ENCODE measurements at places on chromosomes 2 and 18.

DNA sequence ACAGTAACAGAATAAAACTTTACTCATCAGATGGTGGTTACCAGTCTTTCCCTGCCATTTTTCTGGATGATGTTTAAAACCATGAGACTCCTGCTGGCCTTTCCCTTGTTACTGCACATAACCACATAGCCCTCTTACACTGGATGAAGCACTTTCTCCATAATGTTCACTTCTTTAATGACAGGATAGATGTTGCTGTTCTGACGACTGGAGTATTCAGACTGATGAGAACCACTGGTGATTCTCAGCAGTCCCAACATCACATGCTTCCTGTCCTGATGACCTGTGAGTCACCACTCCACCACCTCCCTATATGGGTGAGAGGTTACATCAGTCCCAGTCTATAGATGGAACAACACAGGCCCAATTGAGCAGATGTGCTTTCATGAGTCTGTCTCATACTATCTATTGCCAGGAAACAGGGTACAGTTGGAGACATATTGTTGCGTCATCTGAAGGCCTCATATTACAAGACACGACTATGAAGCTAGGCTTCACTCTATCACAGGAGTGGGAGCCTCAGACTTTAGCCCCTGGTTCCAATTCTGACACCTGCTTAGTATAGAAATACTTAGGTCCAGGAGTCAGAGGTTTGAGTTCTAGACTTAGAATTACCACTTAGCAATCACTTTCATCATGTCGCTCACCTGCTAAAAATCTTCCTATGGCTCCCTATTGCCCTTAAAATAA is 145.7 kb upstream of the KLF7 start:
- DNase-seq, result no peak

- no peak for DNase-seq
These were observed 113.1 kb downstream of the ALK start for GRCh38 chr2:29808321-29808720.

- no peak for DNase-seq
These were observed 776.8 kb upstream of the SOX11 start for GRCh38 chr2:4915357-4915756.

- no peak for DNase-seq
These were observed 232.2 kb downstream of the ZNF804A start for GRCh38 chr2:184830531-184830930.

DNA sequence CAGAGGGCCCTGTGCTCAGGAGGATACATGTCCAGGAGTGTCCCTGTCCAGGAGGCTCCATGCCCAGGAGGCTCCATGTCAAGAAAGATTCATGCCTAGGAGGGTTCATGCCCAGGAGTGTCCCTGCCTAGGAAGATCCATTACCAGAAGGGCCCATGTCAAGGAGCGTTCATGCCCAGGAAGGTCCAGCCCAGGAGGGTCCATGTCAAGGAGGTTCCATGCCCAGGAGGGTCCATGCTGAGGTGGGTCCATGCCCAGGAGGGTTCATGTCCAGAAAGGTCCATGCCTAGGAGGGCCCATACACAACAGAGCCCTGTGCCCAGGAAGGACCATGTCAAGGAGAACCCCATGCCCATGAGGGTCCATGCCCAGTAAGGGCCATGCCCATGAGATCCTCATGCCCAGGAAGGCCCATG is 7.0 kb downstream of the GPR35 start:
- no peak for DNase-seq

GRCh38 chr2:30336978-30337841 is 105.9 kb downstream of the LBH start:
- DNase-seq, result no peak

- no peak for DNase-seq
These were observed 124.6 kb downstream of the NCK2 start for GRCh38 chr2:105869341-105869740.

DNA sequence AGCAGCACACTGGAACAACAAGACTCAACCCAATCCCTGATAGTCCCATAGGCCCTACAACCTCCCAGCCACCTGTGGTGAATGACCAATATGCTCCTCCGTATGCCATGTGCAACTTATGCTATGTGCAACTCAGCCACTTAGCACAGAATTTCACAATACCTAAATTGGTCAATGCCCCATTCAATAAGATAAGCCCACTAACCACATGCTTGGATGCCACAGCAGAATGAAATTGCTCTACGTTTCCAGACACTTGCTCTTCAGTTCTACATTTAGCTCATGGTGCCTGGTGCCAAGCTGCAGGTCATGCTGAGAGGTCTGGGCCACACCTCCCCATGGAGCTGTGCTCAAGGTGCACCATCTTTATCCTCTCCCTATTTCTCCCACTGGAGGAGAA is 159.8 kb downstream of the EN1 start:
- no peak for DNase-seq

DNA sequence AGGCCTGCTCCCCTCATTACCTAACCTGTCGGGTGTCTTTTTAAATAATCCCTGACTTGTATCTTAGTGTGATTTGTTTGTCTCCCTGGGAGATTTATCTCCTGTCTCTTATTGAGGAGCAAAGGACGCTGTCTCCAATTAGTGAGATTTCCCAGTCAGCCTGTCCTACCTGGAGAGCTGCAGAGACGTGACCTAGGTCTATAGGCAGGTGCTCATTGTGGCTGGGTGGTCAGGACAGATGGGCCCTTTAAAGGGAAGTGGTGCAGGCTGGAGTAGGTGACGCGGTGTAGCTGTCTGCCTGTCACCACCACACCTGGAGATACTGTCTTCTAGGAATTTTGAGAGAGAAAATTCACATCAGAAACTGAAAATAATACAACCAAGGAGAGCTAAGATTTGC is 28.0 kb downstream of the PLB1 start:
- DNase-seq, result no peak

- no peak for DNase-seq
These were observed 62.0 kb downstream of the ANKRD44 start for GRCh38 chr2:197248623-197249022.

GRCh38 chr2:138185827-138186226 is 221.6 kb downstream of the HNMT start:
- no peak for DNase-seq

- DNase-seq, result no peak
These were observed 45.2 kb downstream of the MAIP1 start for GRCh38 chr2:200000444-200001163.

DNA sequence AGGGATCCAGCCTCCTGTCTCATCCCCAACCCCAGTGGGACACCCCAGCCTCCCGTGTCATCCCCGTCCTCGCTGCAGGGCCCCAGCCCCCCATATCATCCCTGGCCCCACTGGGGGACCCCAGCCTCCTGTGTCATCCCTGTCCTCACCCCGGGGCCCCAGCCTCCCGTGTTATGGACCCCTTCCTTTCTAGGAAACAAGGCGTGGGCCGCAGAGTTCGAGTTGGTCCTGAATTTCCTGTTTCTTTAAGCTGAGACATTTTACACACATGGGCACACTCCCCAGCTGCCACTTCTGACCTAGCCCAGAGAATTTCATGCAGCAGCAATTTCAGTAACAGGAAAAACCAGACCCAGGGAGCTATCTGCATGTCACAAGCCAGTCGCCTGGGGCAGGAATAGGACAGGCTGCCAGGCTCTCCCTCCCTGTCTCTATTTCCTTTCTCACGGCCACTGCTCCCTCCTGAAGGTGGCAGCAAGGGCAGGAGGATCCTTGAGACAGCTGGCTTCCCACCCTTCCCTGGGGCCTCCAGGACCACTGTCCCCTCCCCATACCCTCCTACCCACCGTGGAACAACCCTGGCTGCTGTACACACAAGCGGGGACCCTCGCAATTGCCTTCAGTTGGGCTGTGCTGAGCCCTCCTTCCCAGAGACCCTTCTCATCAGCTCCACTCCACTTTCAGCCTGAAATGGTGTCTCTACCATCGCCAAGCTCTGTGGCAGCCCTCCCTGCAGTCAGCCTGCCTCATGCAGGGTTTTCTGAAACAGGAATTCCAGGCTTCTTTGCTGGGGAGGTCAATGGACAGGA is 141.9 kb upstream of the ID2 start:
- DNase-seq, result no peak

DNA sequence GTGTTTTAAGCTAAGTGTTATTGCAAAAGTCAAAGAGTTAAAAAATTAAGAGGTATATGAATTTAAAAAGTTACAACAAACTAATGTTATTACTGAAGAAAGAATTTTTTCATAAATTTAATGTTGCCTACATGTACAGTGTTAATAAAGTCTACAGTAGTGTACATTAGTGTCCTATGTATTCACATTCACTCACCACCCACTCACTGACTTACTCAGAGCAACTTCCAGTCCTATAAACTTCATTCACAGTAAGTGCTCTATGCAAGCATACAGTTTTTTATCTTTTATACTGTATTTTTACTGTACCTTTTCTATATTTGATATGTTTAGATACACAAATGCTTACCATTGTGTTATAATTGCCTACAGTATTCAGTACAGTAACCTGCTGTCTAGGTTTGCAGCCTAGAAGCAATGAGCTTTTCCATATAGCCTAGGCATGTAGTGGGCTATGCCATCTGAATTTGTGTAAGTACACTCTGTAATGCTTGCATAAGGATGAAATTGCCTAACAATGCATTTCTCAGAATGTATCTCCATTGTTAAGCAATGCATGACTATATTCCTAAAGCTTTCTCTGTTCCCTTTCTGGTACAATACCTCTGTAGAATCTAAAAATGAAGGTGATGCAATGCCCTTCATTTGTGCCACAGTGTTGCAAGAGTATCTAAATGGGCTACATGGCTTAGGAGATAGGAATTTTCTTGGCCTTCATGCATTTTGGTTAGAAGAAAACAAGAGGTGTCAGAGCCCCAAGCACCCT is 370.8 kb upstream of the NT5C1B start:
- DNase-seq, result no peak

DNA sequence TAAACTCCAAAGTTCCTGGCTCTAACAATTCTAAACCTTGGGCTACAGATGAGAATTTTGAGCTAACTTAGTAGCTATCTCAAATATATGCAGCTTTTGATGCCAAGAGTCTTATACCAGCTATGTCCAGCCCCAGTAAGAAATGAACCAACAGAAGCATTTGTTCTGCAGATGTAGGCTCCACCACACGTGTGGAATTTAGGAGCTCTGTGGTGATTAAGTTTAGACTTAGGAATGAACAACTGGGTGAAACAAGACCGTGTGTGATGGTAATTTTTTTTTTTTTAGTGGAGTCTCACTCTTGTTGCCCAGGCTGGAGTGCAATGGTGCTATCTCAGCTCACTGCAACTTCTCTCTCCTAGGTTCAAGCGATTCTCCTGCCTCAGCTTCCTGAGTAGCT is 179.7 kb downstream of the ANKRD30B start:
- DNase-seq, result no peak

DNA sequence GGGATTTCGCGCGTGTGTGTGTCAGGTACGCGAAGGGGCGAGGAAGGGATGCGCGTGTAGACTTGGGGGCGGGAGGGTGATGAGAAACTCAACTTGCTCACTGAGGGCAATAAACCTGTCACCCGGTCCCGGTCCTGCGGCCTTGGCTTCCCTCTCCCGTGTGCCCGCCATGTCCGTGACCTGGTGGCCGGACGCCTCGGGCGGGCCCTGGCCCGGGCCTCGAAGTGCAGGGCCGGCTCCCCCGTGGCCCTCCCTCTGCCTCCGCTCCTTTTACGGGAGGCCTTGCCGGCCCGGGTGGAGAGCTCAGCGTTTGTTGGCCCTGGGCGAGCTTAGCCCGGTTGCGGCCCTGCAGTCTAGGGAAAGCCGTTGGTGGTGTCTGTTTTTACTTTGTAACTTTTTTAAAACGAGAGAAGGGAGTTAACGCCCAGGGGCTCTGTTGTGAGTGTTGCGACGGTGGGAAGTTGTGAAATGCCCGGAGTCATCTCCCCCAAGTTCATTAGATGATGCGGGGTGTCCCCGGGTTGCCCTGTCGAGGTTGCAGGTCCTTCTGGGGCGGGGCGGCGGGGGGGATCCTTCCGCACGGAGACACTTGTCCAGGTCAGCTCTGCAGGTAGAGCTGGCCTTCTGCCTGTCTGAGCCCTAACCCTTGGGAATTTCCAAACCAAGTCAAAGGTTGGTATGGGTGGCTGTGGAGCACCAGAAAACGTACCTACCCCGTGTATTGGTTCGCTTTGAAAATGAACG is 883 bp downstream of the SMCHD1 start:
- DNase-seq, result peak; percentile 37

- no peak for DNase-seq
These were observed 94.9 kb upstream of the TWSG1 start for GRCh38 chr18:9239720-9240119.

- DNase-seq, result no peak
These were observed at the start of gene CYP27C1 for GRCh38 chr2:127220102-127220767. TSS of gene CYP27C1 (minus strand) at chr2:127220299. CDS start at chr2:127220270, 29 bp downstream.

DNA sequence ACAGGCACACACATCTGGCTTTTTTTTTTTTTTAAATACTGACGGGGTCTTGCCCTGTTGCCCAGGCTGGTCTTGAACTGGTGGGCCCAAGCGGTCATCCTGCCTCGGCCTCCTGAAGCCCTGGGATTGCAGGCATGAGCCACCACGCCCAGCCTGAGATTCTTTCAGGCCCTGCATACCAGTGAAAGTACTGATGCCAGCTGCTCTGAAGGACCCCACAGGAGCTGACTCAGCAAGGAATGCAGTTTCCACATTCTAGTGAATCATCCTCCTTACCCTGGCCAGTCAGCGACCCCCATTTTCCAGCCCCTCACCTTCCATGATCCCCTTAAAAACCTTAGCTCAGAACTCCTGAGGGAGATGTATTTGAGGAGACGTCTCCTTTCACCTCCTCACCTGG is 5.8 kb upstream of the DTYMK start:
- no peak for DNase-seq

DNA sequence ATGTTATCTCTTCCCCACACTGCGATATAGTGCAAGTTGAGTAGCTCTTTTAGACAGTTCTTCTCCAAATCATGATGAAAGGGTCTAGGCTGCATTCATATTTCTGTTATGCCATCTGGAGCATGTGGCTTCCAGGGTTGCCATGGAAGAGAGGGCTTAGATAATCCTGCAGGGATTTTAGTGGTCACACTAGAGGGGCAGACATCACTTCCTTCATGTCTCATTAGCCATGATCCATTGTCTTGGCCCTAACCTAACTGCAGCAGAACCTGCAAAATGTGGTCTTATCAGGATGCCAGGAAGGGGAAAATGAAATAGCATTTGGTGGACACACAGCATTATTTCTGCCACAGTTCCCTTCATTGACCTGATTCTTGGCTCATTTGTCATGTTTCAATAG is 83.1 kb downstream of the ADAM23 start:
- DNase-seq, result no peak

DNA sequence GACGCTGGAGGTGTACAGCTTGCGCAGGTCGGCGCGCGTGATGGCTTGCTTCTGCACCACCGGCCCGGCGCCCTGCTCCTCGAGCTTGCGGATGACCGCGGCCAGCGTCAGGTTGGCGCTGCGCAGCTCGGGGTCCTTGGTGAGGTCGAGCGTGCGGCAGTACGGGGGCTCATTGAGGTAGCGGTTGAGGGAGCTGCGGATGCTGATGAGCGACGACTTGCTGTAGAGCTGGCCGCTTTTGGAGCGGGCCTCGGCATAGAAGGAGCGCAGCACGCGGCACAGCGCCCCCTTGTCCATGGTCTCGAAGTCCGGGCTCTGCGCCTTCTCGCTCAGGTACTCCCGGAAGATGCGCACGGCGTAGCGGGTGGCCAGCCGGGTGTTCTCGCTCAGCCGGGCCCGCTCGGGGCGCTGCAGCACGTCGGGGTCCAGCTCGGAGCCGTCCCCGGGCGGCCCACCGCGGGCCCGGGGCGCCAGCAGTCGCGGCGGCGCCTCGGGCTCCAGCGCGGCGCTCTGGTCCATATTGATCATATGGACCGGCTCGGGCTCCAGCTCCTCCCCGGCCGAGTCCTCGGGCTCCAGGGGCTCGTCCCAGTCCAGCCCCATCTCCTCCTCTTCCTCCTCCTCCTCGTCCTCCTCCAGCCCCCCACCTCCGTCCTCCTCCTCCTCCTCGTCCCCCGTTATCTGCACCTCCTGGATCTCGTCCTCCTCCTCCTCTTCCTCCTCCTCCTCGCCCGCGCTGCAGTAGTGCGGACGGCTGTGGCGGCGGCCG is 523 bp downstream of the KCTD1 start:
- DNase-seq, result peak; percentile 21
